ENCODE measurements at places on chromosomes 2 and 18. TPM values are rescaled to one million over a fixed set of nuclear protein-coding genes. Genes with fewer than 3 reads are reported as not detected.

Gene TMEM169
- total RNA-seq, result 1.9 TPM

GRCh38 chr2:133817680-133818566, 249.7 kb upstream of the NCKAP5 start:
- DNase-seq, result no peak

GRCh38 chr2:118264232-118264990, 176.1 kb downstream of the INSIG2 start:
- DNase-seq, result no peak

Gene FRZB
- 0.17 TPM for total RNA-seq

- peak; percentile 54 for DNase-seq
Measured at GRCh38 chr2:113080134-113080533, 12.4 kb downstream of the IL1F10 start.

GRCh38 chr18:9792565-9793245, 84.6 kb downstream of the RAB31 start:
- peak; percentile 77 for DNase-seq

GRCh38 chr2:28399956-28400355, 7.3 kb downstream of the FOSL2 start:
- DNase-seq, result no peak

DNA sequence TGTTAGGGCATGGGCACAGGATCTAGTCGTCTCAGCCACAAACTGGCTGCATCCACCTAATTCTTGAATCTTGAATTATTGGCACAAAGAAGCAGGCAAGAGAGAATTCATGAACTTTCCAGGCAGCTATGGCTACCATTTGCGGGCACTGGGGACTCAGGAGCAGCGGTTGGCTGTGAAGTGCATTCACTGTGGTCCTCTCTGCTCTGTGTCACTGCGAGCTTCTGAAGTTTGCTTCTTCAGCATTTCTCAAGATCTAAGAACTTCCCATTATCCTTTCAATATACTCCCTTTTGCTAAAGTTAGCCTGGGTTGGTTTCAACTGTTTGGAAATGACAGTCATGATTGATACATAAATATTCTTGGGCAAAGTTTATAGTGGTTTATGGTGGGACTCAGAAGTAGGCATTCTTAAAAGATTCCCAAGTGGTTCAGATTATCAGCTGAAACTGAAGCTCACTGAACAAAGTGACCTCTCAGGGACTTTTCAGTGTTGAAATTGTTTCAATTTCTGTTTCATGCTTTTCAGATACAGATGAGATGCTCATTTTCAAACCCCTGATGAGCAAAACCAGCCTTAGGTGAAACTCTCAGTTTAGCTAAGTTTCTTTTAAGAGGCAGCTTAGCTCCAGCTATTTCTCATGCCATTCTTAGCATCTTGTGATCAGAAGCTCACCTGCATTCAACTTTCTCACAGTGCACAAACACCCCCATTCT, 1258.3 kb upstream of the GYPC start:
- DNase-seq, result no peak

Gene SIGLEC15
- total RNA-seq, result 0.42 TPM

GRCh38 chr2:11129598-11130449, 25.4 kb upstream of the SLC66A3 start:
- peak; percentile 69 for DNase-seq

Gene RTKN
- 27.8 TPM for total RNA-seq

- no peak for DNase-seq
Measured at GRCh38 chr18:32095192-32095899, 3.7 kb downstream of the RNF138 start.

Gene ACVR1C
- total RNA-seq, result 2.5 TPM

Gene TMEM131
- total RNA-seq, result 15.3 TPM

- no peak for DNase-seq
Measured at GRCh38 chr18:9189491-9189890, 52.9 kb downstream of the ANKRD12 start.

DNA sequence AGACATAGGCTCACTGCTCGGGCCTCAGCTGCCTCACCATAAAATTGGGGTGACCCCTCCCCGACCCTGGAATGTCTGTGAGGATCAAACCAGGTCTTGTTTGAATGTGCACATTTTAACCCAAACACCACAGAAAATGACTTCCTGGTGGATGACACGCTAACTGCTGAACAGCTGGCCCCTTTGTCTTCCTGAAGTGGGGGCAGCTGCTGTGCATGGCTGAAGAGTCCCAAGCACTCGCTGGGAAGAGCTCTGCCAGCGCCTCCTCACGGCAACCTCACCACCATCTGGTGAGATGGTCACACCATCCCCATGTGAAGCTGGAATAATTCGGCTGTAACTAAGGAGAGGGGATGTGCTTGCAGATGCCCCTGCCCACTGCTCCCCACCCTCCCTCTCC, 34.0 kb downstream of the AQP12A start:
- no peak for DNase-seq

- DNase-seq, result no peak
Measured at GRCh38 chr2:165191096-165191728, 12.6 kb downstream of the SCN3A start.

DNA sequence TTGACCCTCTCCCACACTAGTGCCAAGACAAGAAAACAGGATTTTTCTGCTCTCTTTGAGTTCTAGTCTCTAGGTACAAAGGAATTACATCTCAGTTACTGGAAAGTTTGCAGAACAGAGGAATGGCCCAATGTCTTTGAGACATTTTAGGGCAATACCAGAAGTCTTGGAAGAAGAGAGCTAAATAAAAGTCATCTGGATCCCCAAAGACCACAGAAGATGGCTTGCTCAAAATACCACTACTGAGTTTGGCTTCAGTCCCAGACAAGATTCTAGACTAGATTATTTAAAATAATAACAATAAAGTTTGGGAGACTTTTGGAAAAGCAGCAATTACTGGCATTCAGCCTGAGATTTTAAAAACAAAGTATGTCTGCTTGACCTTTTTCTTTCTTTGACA, 61.9 kb upstream of the HK2 start:
- no peak for DNase-seq

Gene MPHOSPH10
- 8.7 TPM for total RNA-seq

DNA sequence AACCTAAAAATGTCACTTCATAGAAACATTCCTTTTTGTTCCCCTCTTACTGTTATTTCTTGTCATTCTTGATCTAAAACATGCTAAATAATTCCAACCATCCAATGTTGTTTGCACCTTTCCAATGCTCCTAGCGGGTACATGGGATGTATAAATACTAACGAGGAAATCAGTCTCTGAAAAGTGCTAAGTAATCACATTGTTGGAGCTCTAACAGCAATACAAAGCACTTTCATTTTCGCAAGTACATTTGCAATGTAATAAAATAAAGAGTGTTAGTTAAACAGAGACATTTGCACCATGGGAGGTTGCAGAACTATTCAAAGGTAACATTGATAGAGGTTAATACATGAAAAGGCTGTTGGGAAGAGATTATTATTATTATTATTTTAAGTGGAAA, 286.2 kb upstream of the ACVR2A start:
- DNase-seq, result no peak

Gene CTAGE1
- not detected for total RNA-seq

DNA sequence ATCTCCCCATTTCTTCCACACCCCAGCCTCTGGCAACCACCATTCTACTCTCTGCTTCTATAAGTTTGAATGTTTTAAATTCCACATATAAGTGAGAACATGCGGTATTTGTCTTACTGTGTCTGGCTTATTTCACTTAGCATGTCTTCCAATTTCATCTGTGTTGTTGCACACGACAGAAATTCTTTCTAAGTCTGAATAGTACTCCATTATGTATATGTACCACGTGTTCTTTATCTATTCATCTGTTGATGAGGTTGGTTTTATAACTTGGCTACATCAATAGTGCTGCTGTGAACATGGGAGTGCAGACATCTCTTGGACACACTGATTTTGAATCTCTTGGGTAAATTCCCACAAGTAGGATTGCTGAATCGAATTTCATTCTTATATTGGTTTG, 31.8 kb upstream of the MTX2 start:
- DNase-seq, result no peak

GRCh38 chr2:47226923-47227220, 71.8 kb upstream of the STPG4 start:
- DNase-seq, result no peak

Gene ATOH8
- total RNA-seq, result 0.33 TPM

DNA sequence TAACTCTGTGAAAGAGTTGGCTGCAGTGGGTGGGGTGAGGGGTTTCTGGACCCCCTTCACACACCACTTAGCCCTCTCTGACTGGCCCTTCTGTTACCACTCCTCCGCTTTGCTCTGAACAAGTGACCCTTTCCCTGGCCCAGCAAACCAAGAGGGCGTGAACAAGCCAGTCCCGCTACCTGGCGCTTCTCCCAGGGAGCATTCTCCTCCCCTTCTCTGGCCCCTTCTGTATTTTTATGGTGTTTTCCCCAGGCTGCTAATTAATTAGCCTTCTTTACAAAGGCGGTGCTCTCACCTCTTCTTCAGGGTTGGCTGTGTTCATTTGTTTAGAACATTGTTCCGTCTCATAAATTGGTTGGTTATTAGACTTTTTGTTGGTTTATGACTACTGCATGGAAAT, 180.1 kb downstream of the MGAT5 start:
- no peak for DNase-seq

GRCh38 chr2:106830191-106830590, 55.8 kb downstream of the ST6GAL2 start:
- no peak for DNase-seq

- DNase-seq, result no peak
Measured at GRCh38 chr2:241865957-241866789, 3.4 kb upstream of the RTP5 start.

Gene FSHR
- total RNA-seq, result not detected

GRCh38 chr2:127142663-127143630, 36.0 kb upstream of the BIN1 start:
- DNase-seq, result no peak

DNA sequence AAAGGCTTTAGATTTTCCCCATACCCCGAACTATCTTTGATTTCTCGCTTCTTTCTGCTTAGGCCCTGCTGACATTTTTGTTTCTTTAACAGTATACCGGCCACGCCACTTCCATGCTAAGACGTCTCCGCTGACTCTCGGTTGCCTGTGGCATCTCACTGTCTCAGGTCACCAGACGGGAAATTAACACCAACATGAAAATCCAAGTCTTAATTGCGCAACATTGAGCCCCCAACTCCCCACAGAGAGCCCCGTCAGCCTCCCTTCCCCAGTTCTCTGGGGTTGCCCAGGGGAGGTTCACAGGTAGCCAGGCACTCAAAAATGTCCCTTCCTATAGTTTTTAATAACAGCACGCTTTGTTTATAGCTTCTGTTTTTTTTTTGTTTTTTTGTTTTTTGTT, 30.2 kb downstream of the CD8B2 start:
- DNase-seq, result no peak

Gene FNDC4
- 51.0 TPM for total RNA-seq

Data from liver (tissue), 10 donors.